ENCODE measurements at places on chromosomes 5 and 9.

DNA sequence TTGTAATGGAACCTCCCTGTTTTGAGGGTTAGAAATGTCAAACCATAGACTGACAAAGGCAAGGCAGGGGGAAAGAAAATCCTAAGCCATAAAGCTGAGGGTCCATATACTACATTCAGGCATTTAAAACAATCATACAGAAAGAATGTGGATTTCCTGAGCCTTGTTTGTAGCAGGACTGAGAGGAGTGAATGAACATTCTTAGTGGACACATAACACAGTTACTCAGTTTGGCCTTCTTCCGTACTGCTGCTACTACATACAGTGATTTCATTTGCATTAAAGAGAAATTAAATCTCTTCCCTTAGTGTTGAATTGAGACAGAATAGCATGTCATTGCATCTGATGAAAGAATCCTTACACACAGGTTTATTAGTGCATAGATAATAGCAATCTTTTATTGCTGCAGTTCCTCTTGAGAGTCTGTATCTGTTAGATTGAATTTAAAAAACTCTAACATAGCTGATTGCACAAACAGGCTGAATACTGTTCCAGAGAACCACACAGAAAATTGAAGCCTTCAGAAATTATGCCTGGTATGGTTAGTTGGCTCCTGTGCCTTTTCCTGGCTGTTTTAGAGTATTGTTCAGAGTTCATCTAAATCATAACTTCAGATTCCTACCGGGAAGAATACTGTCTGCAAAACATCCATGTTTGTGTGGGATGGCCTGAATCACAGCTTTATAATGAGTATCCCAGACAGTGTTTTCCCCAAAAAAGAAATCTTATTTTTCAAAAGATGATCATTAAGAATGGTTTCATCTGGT is 2.0 kb upstream of the MTX3 start:
- no peak overlapping the region for H3K4me3 ChIP-seq
- peaks cover 36% of the 10 kb centered on the region for H3K4me1 ChIP-seq
- peaks cover 16% of the 10 kb centered on the region for H3K36me3 ChIP-seq
- no peak overlapping the region for H3K27ac ChIP-seq
- DNase-seq = no peak

GRCh38 chr9:125758986-125759763 is 12.0 kb downstream of the PBX3 start:
- no peak for DNase-seq
- no peaks in the 10 kb centered on the region for H3K27me3 ChIP-seq
- H3K36me3 ChIP-seq = no peaks in the 10 kb centered on the region
- no peak overlapping the region for H3K4me3 ChIP-seq
- peaks cover 4% of the 10 kb centered on the region for H3K4me1 ChIP-seq

DNA sequence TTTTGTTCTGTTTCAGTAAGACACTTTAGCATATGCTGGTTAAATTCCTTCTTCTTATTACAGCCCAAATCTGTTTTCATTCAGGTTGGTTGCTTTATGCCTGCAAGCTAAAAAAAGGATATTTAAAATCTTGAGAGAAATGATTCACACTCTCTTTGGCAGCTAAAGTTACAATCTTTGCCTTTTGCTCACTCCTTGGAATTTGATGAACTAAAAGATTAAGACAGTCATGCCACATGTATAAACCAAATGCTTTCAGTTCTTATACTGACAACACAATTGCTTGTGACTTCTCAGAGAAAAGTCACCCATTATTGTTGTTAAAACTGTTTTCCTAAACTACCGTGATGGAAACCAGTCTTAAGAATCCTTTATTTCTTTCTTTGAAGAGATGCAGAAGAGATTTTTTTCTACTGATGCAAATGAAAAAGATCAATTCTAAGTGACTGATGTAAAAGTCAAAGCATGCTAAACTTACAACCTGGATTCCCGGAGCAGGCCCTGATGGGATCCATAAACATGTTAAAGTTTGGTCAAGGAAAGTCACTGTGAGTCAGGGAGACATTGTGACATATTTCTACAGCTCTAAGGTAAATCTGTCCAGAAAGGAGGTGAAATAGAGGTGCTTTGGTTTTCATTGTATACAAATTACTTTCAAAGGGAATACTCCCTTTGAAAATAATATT is 144.2 kb upstream of the CDH10 start:
- no peaks in the 10 kb centered on the region for H3K4me1 ChIP-seq
- H3K27ac ChIP-seq = no peak overlapping the region
- H3K4me3 ChIP-seq = no peak overlapping the region
- DNase-seq = no peak
- H3K27me3 ChIP-seq = no peaks in the 10 kb centered on the region
- no peaks in the 10 kb centered on the region for H3K36me3 ChIP-seq

DNA sequence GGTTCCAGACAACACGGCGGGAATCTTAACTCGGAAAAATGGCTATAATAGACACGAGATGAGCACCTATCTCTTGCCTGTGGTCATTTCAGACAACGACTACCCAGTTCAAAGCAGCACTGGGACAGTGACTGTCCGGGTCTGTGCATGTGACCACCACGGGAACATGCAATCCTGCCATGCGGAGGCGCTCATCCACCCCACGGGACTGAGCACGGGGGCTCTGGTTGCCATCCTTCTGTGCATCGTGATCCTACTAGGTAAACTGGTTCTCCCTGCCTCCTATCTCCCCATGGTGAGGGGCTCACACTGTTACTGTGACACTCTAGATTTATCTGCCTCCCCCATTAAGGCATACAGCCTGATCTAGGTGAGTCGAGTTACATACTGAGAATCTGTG is 124.2 kb downstream of the CDH6 start:
- H3K36me3 ChIP-seq = no peaks in the 10 kb centered on the region
- H3K27ac ChIP-seq = no peak overlapping the region
- H3K4me3 ChIP-seq = no peak overlapping the region

- no peaks in the 10 kb centered on the region for H3K36me3 ChIP-seq
- H3K4me1 ChIP-seq = no peaks in the 10 kb centered on the region
- no peak for DNase-seq
- H3K27me3 ChIP-seq = no peaks in the 10 kb centered on the region
Measured at GRCh38 chr5:150245111-150245789, 44.3 kb downstream of the CAMK2A start.

- H3K4me1 ChIP-seq = no peaks in the 10 kb centered on the region
- no peaks in the 10 kb centered on the region for H3K36me3 ChIP-seq
- no peak overlapping the region for H3K4me3 ChIP-seq
Measured at GRCh38 chr5:135222771-135223170, 176.3 kb downstream of the MACROH2A1 start.

- DNase-seq = no peak
- no peak overlapping the region for H3K4me3 ChIP-seq
- H3K27me3 ChIP-seq = no peaks in the 10 kb centered on the region
- H3K4me1 ChIP-seq = no peaks in the 10 kb centered on the region
- no peaks in the 10 kb centered on the region for H3K36me3 ChIP-seq
Measured at GRCh38 chr9:24464319-24464951, 81.3 kb downstream of the IZUMO3 start.

All from activated CD4-positive, alpha-beta memory T cell treated with anti-CD3 and anti-CD28 coated beads, Interleukin-2, amount 10 ng/mL, durations not matched to agents 7 days and 5 days (primary cell).